Heart right ventricle (tissue), 16 donors: ENCODE measurements at places on chromosomes 6 and 20. TPM values are rescaled to one million over a fixed set of nuclear protein-coding genes. Genes with fewer than 3 reads are reported as not detected.

Gene CNR1
- total RNA-seq: 0.19 TPM

Gene AGER
- total RNA-seq: 5.1 TPM

Gene SCUBE3
- 8.0 TPM for total RNA-seq

Gene ZSCAN12
- total RNA-seq: 2.8 TPM

Gene BMP2
- 2.6 TPM for total RNA-seq

Gene PRRC2A
- 98.2 TPM for total RNA-seq

Gene DEFB124
- not detected for total RNA-seq

Gene SAMD5
- total RNA-seq: 1.3 TPM

DNA sequence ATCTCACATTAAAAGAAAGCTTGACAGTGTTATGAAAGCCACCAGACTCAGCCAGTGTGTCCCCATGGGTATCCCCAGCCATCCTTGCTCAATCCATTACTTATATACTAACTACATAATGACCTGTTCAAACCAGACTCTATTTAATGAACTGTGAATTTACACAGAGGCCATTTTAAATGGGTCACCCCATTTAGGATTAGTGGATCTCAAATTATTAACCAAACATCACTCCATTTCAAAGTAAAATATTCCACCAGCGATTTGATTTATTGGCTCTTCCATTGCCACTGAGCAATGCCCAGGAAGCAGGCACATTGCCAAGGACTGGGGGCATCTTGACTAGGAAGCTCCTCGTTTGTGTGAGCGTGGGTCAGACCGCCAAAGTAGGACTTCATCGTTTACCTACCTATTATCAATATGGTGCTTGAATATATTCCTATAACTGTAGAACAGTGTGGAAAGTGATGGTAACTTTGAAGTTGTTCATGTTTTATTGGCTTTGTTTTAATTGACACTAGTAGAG is 15.5 kb upstream of the NPEPL1 start:
- H3K27ac ChIP-seq: no peak overlapping the region
- DNase-seq: no peak
- H3K36me3 ChIP-seq: peaks cover 90% of the 10 kb centered on the region

DNA sequence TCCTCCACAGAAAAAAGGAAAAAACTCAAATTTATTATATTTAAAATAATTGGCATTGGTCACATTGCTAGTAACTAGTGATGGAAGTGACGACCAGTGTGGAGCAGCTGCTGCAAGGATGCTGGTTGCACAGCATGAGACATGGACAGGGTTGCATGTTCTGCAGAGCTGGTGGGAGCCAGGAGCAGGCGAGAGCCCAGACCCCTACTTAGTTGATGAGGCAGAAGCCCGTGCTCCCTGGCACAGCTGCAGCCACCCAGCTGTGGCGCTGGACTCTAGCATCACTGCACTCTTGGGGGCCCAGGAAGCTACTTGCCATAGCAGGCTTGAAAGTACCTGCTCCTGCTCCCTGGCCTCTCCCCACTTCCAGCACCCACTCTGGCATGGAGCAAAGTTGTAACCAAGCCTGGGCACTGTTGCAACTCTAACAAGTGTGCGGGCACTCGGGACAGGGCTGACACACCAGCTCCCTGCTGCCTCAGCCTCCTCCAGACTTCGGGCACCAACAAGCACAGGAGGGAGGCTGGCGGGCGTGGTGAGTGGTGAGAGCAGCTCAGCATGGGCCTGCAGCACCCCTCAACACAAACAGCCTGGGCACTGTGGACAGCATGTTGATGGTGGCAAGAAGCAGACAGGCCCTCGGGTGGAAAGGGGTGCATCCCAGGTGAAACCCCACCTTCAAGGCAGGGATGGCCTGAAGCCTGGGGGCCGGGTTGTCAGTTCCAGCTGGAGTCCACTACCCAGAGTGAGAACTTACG is 69.6 kb downstream of the EYS start:
- no peak for DNase-seq
- no peak overlapping the region for H3K4me3 ChIP-seq
- no peak overlapping the region for H3K27ac ChIP-seq
- H3K36me3 ChIP-seq: no peaks in the 10 kb centered on the region
- no peaks in the 10 kb centered on the region for H3K27me3 ChIP-seq
- no peaks in the 10 kb centered on the region for H3K4me1 ChIP-seq

- DNase-seq: no peak
- H3K27ac ChIP-seq: no peak overlapping the region
- H3K36me3 ChIP-seq: no peaks in the 10 kb centered on the region
- H3K4me1 ChIP-seq: no peaks in the 10 kb centered on the region
These were observed 51.9 kb downstream of the MAFB start for GRCh38 chr20:40637176-40637575.

- no peak for DNase-seq
- H3K4me1 ChIP-seq: no peaks in the 10 kb centered on the region
- H3K36me3 ChIP-seq: no peaks in the 10 kb centered on the region
These were observed 117.2 kb upstream of the ESR1 start for GRCh38 chr6:151690303-151690702.

DNA sequence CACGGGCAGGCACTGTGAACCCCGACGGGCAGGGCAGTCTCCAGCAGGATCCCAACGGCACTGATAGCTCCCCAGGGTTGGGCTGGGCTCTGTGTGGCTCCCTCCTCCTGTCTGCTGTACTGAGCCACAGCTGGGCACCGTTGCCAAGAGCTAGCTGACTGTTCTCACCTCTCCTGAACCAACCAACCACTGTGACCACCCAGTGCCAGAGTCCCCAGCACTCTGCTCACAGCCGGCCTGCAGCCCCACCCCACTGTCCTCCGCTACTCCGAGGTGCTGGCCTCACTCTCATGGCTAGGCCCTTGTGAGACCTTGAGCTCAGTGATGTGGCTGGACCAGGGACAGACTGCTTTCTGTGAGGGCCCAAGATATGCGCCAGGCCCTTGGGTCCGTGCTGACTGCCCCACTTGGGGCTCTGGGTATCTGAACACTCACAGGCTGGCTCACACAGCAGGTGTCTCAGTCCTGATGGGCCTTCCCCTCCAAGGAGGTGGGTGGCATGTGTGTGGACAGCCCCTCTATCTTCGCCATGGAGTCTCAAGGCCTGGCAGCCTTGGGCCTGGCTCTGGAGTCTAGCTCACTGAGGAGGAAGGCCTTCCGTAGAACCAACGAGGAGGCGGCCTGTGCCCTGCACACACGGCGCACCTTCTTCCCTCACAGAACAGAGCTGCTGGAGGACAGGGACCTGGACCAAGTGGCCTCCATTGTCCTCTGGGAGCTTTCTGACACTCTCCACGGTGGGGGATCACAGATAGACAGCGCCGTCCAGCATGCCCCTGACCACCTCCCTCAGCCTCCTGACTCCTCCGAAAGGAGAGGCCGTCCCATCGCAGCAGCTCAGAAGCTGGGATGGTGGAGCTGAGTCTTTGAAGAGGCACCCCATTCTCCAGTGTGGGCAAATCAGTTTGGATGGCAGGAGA is 53.5 kb downstream of the TCP11 start:
- no peak overlapping the region for H3K4me3 ChIP-seq
- H3K27ac ChIP-seq: peak overlapping the region; percentile 21
- H3K27me3 ChIP-seq: no peaks in the 10 kb centered on the region
- peak; percentile 44 for DNase-seq
- H3K4me1 ChIP-seq: peaks cover 21% of the 10 kb centered on the region

DNA sequence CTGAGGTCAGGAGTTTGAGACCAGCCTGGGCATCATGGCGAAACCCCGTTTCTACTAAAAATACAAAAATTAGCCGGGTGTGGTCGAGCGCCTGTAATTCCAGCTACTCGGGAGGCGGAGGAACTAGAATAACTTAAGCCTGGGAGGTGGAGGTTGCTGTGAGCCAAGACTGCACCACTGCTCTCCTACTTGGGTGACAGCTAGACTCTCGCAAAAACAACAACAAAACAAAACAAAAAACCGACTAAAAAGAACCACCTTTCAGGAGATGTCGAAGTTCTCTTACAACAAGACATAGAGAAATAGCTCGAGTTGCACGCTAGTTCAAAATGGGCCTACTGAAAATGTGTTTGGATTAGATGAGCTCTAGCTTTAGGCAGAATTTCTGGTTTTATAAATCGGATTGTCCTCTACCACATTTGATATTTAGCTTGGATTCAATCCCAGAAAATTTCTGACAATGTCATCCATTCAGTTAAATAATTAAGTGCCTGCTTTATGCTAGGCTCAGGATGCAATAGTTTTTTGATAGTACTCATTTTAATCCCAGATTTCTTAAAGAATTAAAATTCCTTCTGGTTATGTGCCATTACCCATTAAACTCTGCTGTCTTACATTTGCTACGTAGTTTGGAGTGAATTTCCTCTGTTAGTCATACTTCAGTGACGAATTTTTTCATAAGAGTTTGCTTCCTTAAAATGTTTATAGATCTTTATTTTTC is 137.5 kb upstream of the SHLD1 start:
- no peaks in the 10 kb centered on the region for H3K27me3 ChIP-seq
- no peak for DNase-seq
- H3K27ac ChIP-seq: peak overlapping the region; percentile 14
